Activated CD8-positive, alpha-beta T cell treated with anti-CD3 and anti-CD28 coated beads, Interleukin-2, amount 10 ng/mL, durations not matched to agents 7 days and 5 days (primary cell): ENCODE measurements at places on chromosomes 12 and 14. TPM values are rescaled to one million over a fixed set of nuclear protein-coding genes. Genes with fewer than 3 reads are reported as not detected.

DNA sequence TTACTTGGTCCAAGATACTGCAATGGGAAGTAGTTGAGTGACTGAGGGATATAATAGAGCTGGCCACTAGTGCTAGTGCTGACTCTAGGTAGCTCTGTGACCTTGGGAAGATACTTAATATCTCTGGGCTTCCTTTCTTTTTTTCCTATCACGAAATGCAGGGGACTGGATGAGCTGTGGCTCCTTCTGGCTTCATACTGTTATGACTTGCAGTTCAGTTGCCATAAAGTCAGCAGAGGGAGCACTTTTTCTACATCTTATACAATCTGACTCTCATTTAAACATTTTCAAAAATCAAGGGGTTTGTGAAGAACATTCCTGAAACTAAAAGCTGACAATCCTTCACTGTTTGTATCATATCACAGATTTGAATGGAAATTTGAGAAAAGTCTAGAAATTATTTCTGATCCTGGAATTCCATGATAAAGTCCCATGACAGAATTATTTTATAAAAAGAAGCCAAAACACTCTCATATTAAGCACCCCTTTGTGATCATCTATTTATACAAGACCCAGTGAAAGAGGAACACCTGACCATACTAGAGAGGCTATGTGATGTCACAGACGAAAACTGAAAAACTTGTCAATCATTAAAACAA is 5.3 kb downstream of the BHLHE41 start:
- no peak for DNase-seq

GRCh38 chr12:124551268-124552144 is 15.9 kb downstream of the NCOR2 start:
- DNase-seq, result no peak

Gene AQP6
- total RNA-seq, result not detected

Gene ALX1
- total RNA-seq, result not detected

Gene CLEC4C
- not detected for total RNA-seq
